ENCODE measurements at places on chromosomes 5 and 9.

- no peak for DNase-seq
Measured at GRCh38 chr5:147809830-147810666, 21.4 kb downstream of the SPINK1 start.

DNA sequence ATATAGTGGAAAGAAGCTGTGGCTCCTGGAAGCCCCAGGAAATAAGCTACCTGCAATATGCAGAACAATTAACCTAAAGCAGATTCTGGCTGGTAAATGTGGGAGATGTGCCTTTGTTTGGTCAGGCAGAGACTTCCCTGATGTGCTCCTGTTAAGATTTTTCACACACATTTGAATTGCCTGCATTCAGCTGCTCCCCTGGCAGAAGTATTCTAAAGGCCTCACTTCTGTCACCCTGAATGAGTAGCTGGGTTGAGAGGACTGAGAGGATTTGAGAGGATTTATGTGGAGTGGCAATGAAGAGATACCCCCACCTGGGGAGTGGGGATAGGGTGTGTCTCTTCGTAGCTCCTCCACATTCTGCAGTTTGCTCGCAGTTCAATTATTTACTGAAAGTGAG lies 130.5 kb downstream of the ST8SIA4 start:
- no peak for DNase-seq

GRCh38 chr9:16266648-16267276 lies 603.7 kb downstream of the BNC2 start:
- DNase-seq, result no peak

DNA sequence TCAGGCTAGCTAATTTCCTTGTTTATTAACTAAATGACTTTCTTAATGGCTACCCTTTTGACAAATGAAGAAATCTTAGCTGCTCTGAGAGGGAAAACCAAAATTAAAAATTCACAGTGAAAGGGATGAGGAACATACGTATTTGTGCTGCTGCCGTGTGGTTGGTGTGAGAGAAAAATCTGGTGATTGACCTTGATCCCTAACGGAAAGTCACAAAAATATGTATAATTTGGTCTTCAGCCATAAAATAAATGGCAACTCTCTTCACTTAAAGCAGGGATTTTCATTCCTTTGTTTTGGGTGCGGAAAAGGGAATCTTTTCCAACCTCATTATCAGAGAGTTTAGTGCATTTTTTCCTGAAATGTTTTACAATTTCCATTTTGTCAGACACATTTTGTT lies 40.4 kb downstream of the PAM start:
- no peak for DNase-seq

DNA sequence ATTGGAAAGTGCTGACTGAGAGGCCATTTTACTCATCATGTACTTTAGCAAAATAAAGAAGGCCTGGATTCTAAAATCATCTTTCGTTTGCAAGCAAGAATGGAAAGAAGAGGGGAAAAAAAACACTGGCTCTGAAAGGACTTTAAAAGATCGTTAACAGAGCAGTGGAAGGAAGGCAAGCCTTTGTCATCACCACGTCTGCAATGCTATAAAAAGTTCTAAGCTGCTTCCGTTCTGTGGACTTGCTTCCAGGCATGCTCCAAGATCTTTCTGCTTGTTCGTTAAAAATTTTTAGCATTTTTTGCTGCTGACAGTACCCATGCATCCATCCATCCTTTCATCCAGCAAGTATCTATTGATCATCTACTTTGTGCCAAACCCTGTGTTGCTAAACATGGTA lies 226.5 kb downstream of the GABBR2 start:
- no peak for DNase-seq

DNA sequence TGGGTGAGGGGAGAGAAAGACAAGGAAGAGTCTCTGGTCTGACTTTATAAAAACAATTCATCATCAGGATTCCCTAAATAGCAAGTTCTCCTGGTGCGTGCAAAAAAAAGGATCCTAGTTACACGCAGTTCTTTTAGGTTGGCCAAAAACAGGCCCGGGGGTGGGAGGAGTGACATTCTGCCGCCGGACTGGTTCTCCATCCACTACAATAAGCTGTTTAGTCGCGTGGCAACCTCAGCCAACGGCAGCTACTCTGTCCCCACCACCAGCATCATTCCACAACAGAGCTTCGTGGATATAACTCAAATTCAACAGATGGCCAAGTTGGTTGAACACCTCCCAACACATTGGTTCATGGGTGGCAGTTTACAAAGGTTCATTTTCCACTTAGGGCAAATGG lies 2.9 kb upstream of the FAM163B start:
- no peak for DNase-seq

GRCh38 chr9:137878146-137878941 lies 762 bp downstream of the CACNA1B start:
- no peak for DNase-seq

DNA sequence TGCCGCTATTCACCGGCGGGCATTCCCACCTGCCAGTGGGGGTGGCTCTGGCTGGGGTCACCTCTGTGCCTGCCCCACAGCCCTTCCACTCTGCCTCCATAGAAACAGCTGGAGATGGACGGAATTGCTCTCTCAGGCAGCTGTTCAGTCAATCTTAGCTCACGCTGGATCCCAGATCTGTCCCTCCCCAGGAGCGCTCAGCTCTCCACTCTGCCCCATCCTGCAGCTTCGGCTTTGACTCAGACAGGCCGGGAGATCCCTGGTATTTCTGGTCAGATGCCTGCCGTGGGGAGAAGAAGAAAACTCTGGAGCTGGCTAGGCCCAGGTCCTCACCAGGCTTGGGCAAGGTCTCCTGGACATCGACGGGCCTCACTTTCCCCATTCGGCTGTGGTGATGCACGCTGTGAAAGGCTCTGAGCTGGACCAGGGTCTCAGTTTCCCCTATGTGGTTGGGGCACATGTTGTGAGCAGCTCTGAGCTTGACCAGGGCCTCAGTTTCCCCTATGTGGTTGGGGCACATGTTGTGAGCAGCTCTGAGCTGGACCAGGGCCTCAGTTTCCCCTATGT lies 7.6 kb upstream of the SLC9A3 start:
- no peak for DNase-seq

Measured in NCI-H1694 (cell line).